ENCODE measurements at places on chromosomes 1 and 21.
A peak's percentile ranks its signal among the peaks of the same experiment; 100 is the strongest.

DNA sequence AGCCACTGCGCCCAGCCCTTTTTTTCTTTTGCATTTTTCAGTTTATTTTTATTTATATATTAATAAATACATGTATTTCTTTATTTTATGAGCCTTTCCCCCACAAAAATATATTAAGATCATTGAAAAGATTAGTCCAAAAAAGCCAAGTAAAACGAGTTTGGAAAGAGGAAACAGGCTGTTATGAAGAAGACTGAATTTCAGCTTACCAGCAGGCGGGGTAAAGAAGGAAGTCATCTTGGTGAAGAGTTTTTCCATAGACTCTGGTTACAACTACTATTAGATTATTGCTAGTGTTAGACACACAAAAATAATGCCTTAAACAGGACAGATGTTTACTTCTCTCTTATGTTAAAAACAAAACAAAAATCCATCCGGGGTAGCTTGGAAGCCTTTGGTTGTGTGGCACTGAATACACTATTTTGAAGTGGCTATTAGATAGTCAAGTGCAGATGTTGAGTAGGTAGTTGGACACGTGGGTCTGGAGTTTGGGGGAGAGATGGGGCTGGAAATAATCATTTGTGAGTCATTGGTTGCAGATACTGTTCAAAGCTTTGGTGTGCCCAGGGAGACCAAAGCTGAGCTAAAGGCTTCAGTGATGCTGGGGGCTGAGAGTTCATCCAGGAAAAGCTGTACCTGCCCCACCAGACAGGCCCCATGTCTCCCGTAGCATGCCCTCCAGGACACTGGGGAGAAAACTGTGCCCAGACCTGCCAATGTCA, 8.7 kb upstream of the LRRC71 start:
- DNase-seq = no peak

- DNase-seq = no peak
Measured at GRCh38 chr1:72288886-72289285, 6.5 kb upstream of the NEGR1 start.

GRCh38 chr1:117067533-117068370, 7.6 kb downstream of the TTF2 start:
- DNase-seq = no peak

DNA sequence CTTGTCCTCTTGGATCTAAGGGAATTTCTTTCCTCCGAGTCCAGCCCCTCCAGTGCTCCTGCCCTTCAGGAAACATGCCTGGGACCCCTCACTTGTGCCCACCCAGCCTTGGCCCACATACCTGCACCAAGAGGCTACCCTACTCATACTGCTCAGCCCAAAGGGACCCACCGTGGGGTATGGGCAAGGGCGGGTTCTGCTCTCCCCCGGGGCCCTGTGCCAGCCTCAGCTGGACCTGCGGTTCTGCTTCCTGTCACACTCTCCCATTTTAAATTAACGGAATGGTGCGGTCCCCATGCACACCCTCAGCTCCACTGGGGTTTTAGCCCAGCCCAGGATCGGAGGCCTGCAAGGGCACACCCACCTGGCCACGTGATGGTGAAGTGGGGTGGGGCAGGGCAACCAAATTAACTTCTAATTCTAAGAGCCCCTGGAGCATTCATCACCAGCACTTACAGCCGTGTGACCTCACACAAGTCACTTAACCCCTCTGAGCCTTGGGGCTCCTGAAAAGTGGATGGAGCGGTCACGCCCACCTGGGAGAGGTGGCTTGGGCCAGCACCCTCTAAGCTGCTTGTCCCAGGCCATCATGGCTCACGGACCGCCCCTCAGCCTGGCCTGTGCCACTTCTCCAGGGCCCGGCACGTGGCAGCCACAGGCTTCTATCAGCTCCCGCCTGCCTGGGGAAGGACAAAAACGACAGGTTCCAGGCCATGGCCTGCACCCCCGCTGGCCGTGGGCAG, 28.3 kb downstream of the TP73 start:
- no peak for DNase-seq

DNA sequence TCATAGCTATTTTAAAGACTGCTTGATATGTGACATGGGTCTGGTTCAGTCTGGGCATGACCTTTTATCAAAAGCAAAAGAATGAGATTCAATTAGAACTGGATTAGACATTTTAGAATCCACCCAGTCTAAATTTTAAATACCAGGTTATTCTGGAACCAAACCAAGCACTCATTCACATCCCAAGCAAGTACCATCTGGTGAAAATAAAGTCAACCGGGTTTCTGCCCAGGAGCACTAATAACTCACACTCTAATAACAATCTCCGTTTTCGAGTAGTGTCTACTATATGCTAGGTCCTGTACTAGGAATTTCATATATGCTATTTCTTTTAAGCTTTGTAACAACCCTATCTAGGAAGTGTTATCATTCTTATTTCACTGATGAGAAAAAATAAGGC, 30.6 kb downstream of the ZNHIT6 start:
- DNase-seq = no peak

DNA sequence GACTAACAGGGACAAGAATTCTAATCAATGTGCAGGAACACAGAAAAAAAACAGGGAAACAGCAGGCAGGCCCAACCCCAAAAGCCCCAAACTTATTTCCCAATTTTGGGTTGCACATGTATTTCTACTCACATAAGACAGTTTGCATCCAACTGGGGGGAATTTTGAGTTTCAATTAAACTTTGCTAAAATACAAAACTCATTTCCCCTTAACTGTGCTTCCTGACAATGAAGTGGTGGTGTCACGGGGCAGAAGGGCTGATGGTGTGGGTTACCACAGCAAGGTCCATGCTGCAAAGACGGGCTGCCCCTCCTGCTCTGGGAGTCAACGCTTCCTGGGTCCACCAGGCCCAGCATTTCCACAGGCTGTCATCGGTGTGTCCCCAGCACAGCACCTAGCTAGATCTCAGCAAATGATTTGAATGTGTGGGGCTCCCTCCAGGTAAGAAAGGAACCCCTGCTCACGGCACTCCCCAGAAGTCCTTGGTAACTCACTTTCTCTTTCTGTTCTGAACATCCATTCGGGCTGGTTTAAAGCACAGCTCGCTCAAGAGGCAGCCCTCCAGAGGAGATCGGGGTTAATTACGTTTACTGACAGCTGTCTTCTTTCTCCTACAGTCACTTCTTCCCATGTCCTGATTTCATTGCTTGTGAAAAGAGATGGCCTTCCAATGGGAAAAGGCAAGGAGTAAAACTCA, 27.4 kb downstream of the HIVEP3 start:
- peak; percentile 33 for DNase-seq
